ENCODE measurements at places on chromosomes 12 and 14. TPM values are rescaled to one million over a fixed set of nuclear protein-coding genes. Genes with fewer than 3 reads are reported as not detected.

- DNase-seq, result no peak
Measured at GRCh38 chr14:88060576-88060975, 55.6 kb downstream of the GPR65 start.

GRCh38 chr14:71056168-71056567 lies 148.9 kb downstream of the PCNX1 start:
- no peak for DNase-seq

DNA sequence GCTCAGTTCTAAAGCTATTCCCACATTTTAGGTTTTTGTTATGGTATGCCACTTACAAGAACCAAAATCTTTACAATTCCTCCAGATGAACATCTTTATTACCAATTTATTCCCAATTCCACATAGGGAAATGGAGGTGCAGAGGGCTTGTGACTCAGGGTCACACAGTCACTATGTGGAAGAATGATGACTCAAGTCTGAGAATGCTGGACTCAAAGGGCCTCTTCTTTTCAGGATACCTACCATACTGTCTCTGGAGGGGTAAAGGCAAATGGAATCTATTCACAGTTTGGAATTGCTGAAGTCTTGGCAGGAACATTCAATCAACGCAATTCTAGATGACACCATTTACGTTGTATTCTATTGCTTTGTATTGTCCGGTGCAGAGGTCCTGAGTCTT lies 48.2 kb upstream of the MANSC4 start:
- DNase-seq, result peak; percentile 63

- peak; percentile 55 for DNase-seq
Measured at GRCh38 chr12:59847127-59847526, 251.3 kb downstream of the SLC16A7 start.

Gene REM2
- 0.09 TPM for polyA plus RNA-seq

Data from mammary epithelial cell (primary cell).